ENCODE measurements at places on chromosomes 11 and 22.

DNA sequence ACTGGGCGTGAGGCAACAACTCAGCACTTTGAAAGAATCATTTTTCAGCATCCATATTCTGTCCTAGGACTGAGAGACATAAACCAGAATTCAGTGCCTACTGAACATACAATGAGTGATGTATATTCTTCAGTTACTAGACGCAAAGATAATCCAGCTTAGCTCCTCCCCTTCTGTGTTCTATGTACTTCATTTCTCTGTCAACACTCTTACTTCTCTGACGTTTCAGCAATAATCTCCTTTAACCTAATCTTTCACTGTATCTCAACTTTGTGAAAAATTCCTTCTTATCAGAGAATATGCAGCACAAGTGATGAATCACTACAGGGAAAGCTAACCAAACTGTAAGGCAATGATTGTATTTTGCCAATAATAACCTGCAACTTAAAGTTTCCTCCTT lies 2.5 kb upstream of the OR51B5 start:
- no peak for DNase-seq

DNA sequence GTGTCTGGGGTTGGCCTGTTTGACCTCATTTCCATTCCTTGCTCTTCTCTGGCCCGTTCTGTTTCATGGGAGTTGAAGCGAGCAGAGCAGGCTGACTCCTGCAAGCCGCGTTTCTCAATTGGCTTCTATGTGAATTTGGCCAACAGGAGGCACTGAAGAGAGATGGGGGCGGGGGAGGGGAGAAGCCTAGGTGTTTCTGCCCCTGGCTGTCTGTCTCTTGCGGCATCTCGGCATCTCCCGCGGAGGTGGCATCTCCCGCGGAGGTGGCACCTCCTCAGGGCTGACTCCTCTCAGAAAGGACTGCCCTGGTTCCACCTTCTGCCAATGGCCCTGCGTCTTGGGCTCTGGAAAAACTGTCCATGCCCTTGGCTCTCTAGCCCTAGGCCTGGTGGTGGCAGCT lies 125.6 kb upstream of the CSNK2A3 start:
- no peak for DNase-seq

GRCh38 chr11:17750801-17751165 lies 16.2 kb downstream of the KCNC1 start:
- no peak for DNase-seq

GRCh38 chr22:30877662-30878515 lies 90.7 kb downstream of the MORC2 start:
- peak; percentile 66 for DNase-seq

DNA sequence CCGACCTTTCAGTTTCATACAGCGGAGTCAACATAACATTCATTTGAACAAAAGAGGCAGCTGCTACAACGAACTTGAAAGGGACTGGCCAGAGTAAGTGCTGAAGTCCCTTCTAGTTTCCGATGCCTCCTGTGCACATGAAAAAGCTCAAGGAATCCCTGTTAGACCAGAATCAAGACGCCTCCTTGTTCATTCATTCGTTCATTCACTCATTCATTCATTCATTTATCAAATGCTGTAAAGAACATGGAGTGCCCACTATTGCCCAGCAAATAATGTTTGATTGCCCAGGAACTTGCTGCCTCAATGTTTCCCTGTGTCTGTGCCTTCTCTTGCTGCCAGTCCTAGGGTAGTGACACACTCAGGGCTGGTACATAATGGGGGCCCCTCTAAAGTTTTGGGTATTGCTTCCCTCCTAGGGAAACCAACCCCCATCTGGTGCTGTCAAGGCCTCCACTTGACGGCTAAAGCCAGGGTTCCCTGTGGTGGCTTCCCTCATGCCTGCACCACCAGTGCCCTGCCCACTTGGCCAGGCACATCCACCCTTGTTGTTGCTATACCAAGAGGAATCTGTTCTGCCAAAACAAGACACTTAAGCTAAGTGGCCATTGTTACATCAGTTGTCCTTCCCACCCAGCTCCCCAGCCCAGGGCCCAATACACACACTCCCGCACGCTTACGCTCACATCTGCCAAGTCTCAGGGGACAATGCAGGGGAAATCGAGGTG lies 3.8 kb downstream of the TMPRSS13 start:
- DNase-seq: no peak

- DNase-seq: peak; percentile 52
These were observed 45.4 kb upstream of the ANO3 start for GRCh38 chr11:26286472-26287066.

DNA sequence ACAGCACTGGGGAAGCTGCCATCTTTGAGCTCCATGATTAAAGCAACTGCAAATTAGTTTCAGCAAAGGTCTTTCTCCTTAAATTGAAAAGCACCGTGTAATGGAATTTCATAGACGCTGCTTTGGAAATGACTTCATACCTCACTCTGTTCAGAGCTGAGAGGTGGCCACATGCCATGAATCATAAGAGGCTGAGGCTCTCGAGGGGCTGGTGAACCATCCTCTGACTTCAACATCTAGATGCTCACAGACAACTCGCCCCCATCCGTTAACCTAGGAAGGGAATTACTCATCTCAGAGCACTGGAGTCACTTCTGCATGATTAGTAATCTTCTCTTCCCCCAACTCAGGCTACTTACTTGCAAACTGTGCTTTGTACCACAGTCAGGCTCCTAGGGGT lies 122.3 kb downstream of the RCN1 start:
- no peak for DNase-seq

GRCh38 chr11:131796541-131796940 lies 426.1 kb downstream of the NTM start:
- no peak for DNase-seq

DNA sequence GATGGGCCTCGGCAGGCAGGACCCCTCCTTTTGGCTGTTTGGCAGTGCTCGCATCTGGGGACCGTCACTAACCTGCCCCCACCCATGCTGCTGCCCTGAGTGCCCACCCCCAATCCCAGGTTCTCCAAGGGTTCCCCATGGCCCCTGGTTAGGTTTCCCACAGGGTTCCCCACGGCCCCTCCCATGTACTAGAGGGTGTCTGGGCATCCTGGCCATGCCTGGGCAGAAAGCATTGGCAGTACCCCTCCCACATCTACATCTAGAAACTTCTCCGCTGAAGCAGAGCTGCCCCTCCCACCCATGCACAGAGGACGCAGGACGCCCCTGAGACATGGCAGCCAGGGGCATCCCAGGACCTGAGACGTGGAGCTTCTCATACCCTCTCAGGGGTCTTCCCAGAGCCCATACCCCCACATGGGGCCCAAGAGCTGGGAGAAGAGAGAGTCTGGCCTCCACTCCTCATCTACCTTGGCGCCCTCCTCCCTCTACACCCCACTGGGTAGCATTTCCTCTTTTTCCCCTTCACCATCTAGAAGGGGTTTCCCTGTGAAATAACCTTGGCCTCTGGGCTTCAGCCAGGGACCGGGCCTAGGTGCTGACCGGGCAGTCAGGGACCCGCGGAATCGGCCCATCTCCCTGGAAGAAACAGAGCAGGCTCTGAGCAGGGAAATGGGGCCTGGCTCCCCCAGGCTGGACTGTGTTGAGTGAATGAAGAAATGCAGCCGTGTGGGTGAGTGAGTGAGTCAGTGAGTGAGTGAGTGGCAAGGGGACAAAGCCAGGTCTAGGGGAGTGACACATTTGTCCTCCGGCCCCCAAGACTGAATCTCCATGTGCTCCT lies 987.3 kb downstream of the BRD1 start:
- DNase-seq: no peak

GRCh38 chr11:73404048-73404447 lies 27.8 kb downstream of the RELT start:
- peak; percentile 26 for DNase-seq

DNA sequence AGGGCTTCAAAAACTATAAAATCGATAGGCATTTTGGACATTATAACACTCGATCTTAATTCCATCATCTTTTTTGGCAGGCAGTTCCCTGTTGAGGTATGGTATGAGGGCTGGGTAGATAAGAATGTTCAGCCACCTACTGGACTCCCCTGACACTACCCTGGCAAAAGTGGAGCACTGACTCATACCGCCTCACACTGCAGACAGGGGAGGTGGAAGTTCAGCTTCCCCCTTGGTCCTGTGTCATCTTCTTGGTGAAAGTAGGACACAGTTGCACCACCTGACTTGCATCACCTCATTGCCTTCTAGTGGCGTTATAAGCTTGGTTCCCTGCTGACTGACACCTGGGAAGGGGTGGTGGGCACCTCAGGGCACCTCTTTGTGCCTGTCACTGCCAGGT lies 30.4 kb downstream of the PAAF1 start:
- no peak for DNase-seq

DNA sequence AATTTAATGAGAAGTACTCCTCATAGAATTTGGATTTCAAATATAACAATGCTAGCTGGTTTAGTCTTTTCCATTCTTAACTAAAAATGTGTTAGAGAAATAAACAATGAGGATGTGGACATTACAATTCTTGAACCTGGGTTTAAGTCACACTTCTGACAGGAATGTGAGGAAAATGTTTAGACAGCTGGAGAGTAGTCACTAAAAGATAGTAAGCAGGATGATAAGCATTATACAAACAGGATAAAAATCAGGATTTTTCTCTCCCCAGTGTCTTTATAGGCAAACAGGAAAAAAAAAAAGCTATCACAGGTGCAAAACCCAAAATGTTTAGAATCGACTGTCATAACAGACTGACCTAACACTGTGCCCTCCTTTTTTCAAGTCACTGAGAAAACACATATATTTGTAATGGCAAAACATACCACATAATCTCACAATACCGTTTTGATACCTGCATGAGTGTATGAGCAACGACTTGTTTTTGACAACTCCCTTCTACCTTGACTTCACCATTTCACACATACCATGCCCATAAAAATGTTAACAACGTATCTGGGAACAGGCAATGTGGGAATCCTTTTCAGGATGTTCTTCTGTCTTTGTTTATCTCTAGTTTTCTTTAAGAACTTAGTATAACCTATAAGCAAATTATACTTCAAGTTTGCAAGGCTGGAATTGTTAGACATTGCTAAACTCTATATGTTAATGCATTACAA lies 242.0 kb downstream of the SBF2 start:
- no peak for DNase-seq

- no peak for DNase-seq
These were observed 2.8 kb downstream of the MYH9 start for GRCh38 chr22:36384766-36385481.

DNA sequence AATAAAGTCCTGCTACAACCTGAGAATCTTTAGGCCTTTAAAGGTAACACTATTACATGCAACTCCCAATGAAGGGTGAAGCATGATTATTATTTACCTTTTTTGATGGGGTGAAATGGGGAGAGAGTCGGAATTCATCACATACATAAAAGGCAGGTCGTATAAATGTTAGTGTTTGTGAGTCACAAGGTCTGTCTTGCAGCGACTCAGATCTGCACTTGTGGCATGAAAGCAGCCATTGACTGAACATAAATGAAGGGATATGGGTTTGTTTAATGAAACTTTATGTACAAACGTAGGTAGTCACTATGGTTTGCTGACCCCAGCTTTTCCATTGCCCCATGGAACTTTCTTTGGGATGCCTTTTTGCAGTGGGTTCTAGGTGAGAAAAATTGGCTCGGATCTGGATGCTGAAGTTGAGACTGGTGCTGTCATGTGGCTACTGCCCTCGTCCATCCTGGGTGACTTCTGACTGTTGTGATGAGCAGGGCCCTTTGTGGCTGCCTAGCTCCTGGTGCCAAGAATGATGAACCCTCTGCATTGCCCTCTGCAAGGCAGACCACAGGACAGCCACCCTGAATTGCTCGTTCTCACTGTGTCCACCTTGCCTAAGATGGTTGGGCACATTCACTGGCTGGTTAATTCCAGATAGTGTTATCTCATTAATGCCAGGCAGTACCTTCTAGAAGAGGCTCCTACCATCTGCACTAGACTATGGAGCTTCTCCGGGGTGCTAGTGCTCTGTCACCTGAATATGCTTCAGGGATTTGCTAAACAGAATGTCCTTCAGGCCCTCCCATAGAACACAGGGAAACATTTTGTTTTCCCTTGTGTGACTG lies 11.3 kb downstream of the GGTLC2 start:
- no peak for DNase-seq

- no peak for DNase-seq
These were observed 92.3 kb upstream of the PAX6 start for GRCh38 chr11:31903225-31904074.

DNA sequence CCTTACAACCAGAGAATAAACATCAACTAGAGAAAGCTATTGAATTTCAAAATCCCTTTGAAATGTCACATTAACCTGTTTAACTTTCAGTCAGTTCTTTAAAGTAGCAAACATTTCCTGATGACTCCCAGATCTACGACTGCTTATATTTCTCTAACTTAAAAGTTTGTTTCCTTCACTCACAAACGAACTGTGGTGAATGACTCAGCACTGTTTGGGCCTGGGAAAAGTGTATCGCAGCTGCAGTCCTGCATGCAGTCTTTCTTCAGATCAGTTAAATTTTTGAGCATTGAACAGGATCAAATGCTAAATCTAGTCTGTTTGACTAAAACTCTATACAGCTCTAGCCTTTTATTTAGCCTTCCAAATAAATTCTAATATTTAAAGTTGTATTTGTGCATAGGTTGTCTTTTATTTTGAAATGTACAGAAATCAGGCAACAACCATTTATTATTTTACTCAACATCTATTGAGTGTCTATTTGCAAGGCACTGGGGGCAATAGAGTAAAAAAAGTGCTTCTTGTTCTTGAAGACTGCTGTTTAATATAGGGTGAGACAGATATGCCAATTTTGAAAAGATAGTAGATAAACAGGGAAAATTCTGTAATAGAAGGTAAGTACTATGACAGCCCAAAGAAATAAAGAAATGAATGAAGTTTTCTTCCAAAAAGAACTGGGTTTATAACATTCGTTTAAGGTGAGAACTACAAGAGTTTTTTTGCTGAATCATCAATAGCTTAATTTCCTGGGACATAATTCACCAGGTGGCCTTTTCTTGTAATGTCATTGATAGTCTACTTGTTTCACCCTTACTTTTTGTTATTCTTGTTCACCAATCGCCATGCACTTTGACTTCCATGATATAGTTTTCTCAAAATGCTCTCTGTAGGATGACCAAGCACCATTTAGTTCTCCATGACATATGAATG lies 235.4 kb downstream of the METTL15 start:
- no peak for DNase-seq
